Urothelium cell line (cell line): ENCODE measurements at places on chromosomes 12 and 14.

GRCh38 chr12:54285150-54286041 lies 4.9 kb downstream of the HNRNPA1 start:
- DNase-seq: no peak

GRCh38 chr14:23568021-23568599 lies 519 bp upstream of the AP1G2 start:
- no peak for DNase-seq

DNA sequence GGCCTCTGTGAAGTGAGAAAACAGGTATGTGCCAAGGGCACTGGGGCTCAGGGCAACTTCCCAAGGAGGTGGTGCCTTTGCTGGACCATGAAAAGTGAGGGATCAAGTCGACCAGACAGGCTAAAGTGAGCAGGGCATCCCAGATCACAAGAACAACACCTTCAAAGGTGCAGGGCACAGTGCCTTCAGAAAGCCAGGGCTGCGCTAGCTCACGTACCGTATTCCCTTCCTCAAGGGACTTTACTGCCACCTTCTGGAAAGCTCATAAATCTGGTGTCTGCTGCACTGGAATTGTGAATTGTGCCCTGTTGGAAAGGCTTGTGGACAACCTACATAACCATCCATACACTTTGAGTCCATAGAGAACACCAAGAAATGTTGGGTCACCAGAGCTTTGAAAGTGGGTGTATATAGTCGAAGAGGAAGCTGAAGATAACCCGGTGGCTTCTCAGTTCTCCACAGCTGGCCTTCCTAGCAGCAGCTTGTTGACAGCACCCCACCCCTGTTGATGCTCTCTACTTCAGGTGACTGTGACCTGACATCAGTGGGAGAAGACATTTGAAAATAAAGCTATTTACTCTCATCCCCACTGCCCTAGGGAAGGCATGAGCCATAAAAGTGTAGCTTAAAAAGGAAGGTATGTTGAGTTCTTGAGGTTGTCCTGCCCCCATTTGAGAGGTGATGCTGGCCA lies 24.5 kb downstream of the FIGNL2 start:
- peak; percentile 71 for DNase-seq

DNA sequence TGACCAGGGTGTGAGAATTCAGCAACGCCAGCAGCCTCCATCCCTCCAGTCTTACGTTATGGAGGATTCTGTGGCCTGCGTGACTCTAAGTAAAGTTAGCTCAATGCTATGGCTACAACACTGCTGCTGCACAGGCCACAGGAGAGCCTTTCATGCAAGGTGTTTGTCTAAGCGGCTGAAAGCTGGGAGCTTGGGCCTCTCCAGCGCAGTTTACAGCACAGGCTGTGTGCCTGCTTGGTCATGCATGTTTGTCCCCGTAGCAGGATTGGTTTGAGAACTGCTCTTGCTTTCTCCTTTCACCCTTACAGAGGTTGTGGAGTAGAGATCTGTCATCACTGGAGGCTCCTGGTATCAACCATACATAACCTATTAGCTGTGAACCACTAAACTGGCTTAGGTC lies 113.1 kb upstream of the TMCC3 start:
- DNase-seq: no peak

DNA sequence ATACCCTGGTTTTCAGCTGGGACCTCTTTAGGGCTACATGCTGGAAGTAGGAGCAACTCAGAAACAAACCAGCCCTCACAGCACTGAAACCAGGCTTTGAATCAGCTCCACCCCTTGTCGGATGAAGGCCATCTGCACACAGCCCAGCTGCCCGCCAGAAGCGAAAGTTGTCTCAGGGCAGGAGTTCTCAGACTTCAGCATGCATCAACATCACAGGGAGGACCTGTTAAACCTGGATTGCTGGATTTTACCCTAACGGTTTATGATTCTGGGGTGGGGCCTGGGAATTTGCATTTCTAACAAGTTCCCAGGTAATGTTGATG lies 10.9 kb downstream of the SYNDIG1L start:
- DNase-seq: no peak

GRCh38 chr12:116524964-116525379 lies 34.2 kb upstream of the MAP1LC3B2 start:
- DNase-seq: peak; percentile 78

- no peak for DNase-seq
These were observed 500.4 kb downstream of the GALC start for GRCh38 chr14:87492561-87492960.

DNA sequence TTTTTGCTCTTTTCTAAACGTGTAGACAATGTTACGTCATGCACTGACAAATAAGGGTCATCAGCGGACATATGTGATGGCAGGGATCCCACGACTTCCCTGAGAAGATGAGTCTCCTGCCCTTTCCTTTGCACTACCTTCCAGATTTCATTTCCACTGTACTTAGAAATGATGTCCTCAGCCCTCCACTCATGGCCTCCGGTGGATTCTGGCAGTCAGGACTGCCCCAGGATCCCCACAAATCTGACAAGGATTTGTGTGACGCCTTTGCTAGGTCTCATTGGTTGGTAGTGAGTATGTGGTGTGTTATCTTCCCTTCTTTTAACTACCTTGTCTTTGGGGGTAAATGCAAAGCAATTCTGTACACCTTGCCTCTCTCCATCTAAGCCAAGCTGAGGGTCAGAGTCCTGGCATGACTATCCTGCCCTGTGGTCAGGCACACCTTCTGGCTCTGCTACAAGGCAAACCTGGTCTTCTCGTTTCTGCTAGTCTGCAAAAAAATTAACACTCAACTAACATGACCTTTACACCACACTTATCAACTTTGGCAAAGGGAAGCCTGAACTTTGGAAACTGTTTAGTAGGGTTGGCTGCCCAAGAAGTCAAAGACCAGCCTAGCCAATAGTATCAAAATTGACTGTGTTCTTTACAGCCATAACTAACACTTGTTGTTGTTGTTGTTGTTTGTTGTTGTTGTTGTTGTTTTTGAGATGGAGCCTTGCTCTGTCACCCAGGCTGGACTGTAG lies 17.3 kb upstream of the DHRS4 start:
- no peak for DNase-seq

- no peak for DNase-seq
These were observed 12.3 kb upstream of the PDE3A start for GRCh38 chr12:20356048-20356447.

GRCh38 chr14:25666877-25667276 lies 616.9 kb upstream of the STXBP6 start:
- no peak for DNase-seq

DNA sequence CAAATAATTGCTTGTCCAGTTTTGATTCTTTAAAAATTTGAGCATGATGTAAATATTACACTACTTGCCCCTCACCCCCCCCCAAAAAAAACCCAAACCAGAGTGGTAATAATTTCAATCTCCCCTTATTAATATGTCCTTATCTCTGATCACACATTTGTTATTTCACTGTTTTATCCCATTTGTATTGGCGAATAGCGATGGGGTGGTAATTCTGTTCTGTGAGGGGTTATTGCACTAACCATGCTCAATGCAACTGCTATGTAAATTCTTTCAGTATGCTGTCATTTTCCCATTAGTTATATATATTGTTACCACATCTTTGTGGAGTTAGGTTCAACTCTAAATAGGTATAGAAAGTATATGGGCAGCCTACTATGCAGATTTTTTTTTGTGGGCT lies 1.1 kb downstream of the RIMKLB start:
- no peak for DNase-seq

GRCh38 chr14:47102472-47102871 lies 450.9 kb upstream of the RPL10L start:
- no peak for DNase-seq
